ENCODE measurements at places on chromosomes 11 and 22.

GRCh38 chr11:87176044-87176443 is 138.3 kb downstream of the TMEM135 start:
- DNase-seq = no peak

GRCh38 chr11:42319921-42320320 is 860.5 kb upstream of the LRRC4C start:
- DNase-seq = no peak

DNA sequence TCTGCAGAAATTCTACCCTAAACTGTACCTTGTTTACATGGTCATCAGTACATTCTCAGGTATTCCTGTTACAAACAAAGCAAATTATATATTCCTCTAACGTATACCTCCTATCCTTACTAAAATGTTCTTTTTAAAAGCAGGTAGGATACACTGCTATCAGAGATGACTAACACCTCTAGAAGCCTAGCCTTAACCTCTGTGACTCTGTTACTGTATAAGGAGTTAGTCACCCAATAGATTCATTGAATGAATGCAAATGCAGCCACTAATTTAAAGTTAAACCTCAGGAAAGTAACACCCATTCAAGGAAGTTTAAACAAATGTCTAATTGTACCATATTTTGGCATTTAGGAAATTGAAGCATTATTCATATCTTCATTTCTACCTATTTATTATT is 82.2 kb downstream of the FCHSD2 start:
- no peak for DNase-seq

GRCh38 chr22:37126882-37127281 is 17.4 kb upstream of the TMPRSS6 start:
- no peak for DNase-seq

DNA sequence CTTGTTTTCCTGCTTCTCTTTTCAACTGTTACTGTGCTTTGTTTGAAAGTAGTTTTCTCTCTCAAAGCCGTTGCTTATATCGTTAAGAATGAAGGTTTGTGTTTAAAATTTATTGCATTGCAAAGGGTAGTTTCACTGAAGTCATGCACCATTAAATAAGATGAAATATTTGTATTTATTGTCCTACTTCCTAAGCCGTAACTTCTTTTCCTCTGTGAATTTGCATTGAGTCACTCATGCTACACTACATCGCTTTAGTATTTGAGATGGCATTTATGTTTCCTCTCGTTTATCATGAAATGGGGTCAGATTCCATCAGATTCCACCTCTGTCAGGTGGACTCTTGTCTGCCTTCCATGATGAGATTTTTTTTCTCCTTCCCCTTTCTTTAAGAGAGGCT is 65.8 kb upstream of the RASSF10 start:
- no peak for DNase-seq

DNA sequence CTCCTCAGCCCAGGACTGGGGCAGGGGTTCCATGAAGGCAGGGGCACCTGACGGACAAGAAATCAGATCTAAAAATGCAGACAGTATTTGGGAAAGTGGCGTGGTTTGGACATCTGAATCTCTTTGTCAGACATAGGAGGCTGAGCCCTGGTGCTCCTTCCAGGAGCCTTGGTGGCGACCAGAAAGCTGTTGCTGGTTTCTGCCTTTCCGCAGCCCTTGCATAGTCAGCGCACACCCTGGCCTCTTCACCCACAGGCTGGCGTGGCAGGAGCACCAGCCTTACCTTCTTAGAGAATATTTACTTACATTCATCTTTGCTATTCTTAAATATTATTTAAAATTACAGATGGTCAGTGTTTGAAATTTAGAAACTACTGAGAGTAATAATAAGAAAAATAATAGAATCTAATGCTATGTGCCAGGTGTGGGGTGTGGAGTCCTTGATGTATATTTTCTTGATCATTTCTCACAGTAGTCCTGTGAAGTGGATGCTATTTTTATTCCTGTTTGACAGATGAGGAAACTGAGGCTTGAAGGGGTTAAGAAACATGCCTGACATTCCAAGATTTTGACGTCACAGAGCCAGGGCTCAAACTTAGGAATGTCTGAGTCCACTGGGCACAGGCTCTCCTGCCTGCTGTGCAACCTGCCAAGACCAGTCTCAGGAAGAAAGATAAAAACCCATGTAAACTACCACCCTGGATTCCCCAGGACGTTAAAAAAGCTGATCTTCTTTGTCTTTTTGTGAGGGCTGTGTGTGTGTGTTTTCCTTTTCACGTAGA is 51.6 kb downstream of the TBC1D22A start:
- DNase-seq = no peak

DNA sequence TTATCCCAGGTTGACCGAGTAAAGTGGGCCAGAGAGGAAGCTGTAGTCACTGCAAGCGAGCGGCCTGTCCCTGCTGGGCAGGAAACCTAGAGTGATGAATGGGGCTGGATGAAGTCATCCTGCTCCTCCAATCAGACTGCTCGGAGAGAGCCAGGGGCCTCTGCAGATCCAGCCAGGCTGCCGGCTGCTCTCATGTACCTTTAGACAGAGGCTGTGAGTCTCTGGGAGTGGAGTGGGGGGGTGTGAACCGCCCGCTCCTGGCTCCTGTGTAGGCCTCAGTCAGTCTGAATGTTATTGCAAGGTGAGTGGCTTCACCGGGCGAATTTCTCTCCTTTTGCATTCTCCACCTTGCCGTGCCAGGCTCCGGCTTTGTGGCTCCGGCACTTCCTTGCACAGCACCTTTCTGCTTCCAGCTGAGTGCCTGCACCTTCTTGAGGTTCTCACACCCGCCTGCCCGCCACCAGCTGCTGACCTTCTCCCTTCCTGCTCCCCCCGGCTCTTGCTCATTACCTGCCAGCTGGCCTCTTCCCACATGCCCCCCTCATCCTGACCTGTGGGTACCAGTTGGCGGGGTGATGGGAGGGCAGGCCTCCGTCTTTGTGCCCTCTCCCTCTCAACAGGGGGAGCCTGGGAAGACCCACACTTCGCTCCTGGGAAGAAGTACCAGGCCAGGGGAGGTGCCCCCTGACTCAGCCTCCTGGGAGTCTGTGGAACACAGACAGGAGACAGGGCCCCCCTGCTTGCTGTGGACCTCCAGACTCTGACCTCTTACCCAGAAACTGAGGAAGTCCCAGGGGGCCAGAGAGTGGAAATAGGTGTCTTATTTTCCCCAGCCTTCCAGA is 79.9 kb downstream of the GRAMD1B start:
- DNase-seq = no peak

GRCh38 chr11:30921811-30922210 is 335.7 kb upstream of the MPPED2 start:
- no peak for DNase-seq

- DNase-seq = peak; percentile 78
Measured at GRCh38 chr11:45233121-45233803, 52.9 kb downstream of the SYT13 start.

DNA sequence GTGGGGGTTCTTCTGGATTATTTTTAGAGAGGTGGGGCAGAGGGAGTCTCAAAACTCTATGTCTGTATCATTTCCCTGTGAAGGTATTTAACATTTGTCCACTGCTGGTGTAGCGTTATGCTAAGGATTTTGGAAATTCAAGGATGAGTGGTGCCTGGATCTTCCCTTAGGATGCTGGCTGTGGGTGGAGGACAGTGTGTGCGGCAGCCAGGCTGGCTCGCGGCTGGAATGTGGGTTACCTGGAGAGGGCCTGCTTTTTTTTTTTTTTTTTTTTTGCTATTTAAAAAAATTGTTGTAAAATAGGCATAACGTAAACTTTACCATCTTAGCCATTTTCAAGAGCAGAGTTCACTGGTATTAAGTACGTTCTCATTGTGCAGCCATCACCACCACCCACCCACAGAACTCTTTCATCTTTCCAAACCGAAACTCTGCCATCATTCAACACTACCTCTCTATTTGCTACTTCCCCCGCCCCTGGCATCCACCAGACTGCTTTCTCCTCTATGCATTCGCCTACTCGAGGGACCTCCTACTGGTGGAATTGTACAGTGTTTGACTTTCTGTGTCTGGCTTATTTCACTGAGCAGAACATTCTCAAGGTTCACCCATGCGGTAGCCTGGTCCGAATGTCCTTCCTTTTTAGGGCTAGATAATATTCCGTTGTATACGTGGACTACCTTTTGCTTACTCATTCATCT is 67.1 kb downstream of the PARVB start:
- DNase-seq = no peak

DNA sequence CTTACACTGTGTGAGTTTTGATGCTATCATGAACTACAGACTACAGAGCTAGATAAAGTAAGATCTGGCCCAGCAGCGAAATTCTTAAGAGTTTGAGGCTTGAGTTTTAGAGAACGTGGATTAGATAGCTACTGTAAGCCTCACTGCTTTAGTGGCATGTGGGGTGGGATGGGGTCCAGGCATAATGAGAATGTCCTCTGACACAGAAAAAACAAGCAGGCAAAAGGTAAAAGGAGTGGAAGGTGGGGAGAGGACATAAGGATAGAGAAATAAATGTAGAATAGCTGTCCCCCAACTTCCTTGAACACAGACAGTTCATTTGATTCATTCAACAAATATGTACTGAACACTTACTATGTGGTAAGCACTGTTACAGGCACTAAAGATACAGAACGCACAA is 324.5 kb upstream of the PITPNB start:
- DNase-seq = no peak

DNA sequence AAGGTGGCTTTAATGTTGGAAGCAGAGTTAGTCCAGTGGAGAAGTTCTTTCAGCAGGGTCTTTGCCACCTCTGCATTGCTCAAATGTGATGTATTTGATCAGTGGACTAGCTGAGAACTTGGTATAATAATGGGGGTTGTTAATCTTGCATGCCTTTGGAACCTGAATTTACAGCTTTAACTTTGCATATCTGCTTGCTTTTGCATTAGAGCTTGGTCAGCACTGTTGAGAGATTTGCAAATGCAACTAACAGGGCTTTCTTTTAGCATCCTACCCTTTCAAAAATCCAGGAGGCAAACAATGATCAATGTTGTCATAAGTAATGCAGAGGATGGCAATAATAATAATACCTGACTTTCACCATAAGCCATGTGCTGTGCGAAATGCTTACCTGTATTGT is 48.2 kb downstream of the NF2 start:
- no peak for DNase-seq

- DNase-seq = no peak
Measured at GRCh38 chr22:17781319-17782031, 7.2 kb upstream of the BID start.

GRCh38 chr11:131824771-131825170 is 454.4 kb downstream of the NTM start:
- DNase-seq = no peak

DNA sequence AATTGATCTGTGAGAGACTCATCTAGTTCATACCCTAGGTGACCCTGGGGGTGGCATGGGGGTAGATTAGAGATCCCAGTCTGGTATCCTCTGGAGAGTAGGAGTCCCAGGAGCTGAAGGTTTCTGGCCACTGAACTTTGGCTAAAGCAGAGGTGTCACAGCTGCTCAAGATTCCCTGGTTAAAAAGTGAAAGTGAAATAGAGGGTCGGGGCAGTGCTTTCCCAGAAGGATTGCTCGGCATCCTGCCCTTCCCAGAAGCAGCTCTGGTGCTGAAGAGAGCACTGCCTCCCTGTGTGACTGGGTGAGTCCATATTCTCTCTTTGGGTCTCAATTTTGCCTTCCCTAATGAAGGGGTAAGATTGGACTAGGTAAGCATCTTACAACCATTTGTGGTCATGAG is 653 bp downstream of the IL18BP start:
- no peak for DNase-seq

DNA sequence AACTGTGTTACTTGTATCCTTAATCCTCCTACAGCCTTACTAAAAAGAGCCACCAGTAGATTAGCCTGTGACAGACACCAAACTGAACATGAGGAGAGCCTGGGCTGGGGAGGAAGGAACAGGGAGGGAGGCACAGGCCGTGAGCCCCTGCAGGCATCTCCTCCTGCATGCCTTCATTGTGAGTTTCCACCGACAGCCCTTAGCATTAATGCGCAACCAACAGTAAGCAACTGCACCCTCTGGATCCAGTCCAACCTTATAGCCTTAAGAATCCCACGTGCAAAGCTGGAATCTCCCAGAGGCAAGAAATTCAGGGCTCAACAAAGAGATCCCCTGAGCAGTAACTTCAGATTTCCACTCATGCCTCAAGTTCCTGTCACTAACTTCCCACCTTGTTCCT is 84.6 kb downstream of the ETS1 start:
- DNase-seq = no peak

GRCh38 chr11:96263238-96263763 is 79.7 kb downstream of the MAML2 start:
- DNase-seq = no peak

DNA sequence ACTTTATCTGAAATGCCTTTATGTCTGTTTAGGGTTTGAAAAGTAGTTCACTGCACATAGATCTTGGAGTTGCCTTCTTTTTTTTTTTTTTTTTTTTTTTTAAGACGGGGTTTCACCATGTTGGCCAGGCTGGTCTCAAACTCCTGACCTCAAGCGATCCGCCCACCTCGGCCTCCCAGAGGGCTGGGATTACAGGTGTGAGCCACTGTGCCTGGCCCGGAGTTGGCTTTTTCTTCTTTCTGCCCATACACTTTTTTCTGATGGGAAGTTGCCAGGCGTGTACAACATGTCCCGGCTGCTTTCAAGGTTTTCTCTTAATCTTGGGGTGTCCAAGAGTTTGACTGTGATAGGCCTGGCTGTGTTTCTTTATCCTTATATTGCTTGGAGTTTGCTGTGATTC is 12.9 kb upstream of the GNB1L start:
- no peak for DNase-seq

DNA sequence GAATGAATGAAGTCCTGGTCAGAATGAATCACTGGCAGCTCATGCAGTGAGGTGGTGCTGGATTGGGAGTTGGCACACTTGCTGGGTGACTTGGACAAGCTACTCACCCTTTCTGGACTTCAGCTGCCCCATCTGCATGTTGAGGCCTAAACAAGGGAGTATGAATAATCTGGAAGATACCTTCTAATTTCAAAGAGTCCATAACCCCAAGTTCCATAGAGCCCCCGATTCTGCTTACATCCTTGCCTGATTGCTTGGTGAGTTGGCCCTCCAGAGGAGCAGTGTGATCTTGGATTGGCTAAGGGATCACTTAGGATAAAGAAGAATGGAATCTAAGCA is 18.3 kb upstream of the ACCSL start:
- DNase-seq = no peak

- no peak for DNase-seq
Measured at GRCh38 chr11:4926608-4927007, 2.5 kb upstream of the OR51G1 start.

GRCh38 chr11:8871962-8872361 is 39.0 kb upstream of the AKIP1 start:
- no peak for DNase-seq
